ENCODE measurements at places on chromosomes 6 and 20.
A peak's percentile ranks its signal among the peaks of the same experiment; 100 is the strongest.

GRCh38 chr20:14197097-14197496 is 140.3 kb downstream of the FLRT3 start:
- DNase-seq, result no peak

- DNase-seq, result no peak
Measured at GRCh38 chr6:136550045-136550329, 235 bp downstream of the MAP7 start.

- peak; percentile 47 for DNase-seq
Measured at GRCh38 chr20:31474097-31474436, 860 bp downstream of the DEFB124 start.

- DNase-seq, result no peak
Measured at GRCh38 chr6:29723666-29724588, 693 bp downstream of the HLA-F start.

- DNase-seq, result no peak
Measured at GRCh38 chr6:78397499-78397898, 469.9 kb upstream of the IRAK1BP1 start.

DNA sequence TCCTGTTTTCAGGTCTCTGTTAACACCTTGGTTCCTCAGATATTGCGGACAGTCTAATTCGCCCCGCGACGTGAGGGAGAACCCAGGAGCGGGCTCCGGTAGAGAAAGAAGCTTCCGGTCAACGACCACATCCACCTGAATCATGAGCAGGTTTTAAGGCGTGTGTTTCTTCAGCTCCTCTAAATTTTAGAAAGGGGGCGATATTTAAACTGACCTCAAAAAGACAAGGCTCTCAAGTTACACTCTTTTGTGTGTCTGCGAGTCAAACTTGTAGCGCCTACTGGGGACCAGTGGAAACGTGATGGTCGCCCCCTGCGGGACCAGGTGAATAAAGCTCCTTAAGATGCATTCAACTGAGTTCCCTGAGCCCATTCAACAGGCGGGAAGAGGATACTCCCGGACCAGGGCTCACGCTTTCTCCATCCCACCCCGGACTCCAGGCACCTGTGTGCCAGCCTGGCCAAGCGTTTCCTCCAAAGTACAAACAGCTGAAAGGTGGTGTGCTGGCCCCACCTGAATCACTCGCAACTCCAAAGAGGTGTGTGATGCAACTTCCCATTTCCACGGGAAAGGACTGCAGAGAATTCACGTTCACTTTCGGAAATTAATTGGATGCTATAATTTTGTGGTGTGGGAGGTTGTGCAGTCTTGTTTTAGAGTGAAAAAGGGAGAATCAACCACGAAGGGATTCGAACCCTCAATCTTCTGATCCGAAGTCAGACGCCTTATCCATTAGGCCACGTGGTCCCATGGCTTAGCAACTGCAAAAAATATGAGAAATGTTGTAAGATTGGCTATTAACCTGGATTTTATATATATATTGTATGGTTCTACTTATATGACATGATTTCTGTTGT is 17.0 kb downstream of the GPX5 start:
- peak; percentile 88 for DNase-seq

- DNase-seq, result no peak
Measured at GRCh38 chr20:47544240-47544639, 42.6 kb downstream of the NCOA3 start.

- no peak for DNase-seq
Measured at GRCh38 chr20:45459606-45460005, 9.9 kb upstream of the WFDC2 start.

DNA sequence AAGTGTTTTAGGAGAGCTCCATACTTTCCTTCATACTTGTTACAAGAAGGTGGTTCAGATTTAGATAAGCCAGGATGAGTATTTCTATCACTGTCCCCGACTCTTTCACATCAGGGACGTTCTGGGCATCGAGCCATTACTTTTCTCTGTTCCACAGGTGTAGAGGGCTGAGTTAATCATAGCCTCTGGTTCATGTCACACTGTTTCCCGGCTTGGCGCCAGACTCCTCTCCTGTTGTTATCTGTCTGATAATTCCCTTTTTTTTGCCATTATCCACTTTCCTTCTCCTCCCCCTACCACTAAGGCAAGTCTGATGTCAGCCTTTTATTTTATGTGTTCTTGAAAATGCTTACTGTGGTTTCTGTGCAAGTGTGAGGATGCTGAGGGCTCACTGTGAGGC is 593.4 kb downstream of the UTRN start:
- no peak for DNase-seq

DNA sequence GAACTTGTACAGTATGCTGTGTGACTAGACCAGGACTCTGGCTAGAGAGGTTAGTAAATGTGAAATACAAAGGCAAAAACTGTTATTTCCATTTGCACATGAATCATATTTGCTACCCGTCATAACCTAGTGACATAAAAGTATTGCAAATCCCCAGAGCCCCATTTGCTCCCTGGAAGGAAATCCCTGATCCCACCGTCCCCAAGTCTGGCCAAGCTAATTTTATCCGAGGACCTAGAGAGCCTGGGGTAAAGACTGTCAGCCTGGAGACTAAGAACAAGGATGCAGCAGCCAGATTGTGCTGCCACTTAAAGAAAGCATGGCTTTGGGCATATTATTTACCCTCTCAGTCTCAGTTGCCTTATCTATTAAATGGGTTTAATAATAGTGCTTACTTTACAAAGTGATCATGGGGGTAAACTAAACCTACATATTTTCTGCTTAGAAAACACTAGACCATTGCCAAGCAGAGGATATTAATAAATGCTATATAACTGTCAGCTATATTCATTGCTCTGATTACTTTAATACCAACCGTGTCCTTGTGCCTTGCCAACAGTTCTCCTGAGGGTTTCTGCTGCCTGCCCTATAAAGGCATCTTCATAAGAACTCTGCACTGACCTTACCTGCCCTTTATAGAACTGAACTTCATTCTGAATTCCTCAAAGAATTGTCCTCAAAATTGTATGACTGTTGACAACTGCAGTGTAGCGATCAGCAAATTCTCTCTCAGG is 16.9 kb upstream of the TNFAIP3 start:
- no peak for DNase-seq

DNA sequence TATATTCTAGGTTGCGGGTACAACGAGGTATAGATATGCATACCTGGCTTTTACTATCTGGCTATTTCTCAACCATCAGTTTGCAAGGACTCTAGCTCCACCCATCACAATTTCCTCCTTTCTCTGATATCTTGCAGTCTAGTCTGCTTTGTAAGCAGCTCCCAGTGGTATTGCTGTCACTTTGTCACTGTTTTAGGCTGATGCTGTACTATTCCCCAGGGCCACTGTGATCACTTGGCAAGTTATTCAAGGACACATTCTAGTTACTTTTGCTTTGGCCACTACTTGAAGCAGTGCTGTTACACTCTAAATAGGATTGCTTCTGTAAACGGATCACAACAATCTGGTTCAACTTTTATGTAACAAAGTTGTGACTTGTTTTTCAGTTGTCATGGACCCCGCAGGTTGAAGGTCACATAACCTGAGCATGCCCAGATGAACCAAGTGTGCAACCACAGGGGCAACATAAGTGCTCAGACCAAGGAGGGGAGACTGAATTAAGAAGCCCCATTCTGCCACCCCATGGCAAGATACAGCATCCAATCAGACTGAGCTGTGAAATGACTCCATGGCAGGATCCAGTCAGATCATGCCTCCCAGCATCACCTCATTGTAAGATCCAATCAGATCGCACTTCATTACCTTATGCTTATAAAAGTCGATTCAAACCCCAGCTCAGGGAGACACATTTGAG is 588.4 kb upstream of the CITED2 start:
- DNase-seq, result peak; percentile 24

DNA sequence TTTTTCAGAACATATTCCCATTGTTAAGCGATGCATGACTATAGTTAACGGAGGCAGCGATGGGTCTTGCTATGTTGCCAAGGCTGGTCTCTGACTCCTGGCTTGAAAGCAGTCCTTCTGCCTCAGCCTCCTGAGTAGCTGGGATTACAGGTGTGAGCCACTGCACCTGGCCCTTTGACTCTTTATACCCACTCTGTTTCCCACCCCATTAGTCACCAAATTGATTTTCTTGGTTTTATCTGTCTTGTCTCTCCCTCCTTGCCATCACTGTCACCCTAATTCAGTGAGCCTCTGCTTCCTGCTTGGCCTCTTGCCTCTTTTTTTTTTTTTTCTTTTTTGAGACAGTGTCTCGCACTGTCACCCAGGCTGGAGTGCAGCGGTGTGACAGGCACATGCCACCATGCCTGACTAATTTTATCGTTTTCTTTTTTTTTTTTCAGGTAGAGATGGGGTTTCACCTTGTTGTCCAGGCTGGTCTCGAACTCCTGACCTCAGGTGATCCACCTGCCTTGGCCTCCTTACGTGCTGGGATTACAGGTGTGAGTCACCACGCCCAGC is 31.3 kb downstream of the ZFAND3 start:
- no peak for DNase-seq

GRCh38 chr6:160139420-160139851 is 17.8 kb downstream of the SLC22A1 start:
- no peak for DNase-seq

- no peak for DNase-seq
Measured at GRCh38 chr6:112343977-112344376, 3.2 kb upstream of the RFPL4B start.

GRCh38 chr6:75230484-75231325 is 12.9 kb downstream of the COX7A2 start:
- no peak for DNase-seq

- no peak for DNase-seq
Measured at GRCh38 chr6:153045271-153045670, 42.8 kb upstream of the MTRF1L start.

DNA sequence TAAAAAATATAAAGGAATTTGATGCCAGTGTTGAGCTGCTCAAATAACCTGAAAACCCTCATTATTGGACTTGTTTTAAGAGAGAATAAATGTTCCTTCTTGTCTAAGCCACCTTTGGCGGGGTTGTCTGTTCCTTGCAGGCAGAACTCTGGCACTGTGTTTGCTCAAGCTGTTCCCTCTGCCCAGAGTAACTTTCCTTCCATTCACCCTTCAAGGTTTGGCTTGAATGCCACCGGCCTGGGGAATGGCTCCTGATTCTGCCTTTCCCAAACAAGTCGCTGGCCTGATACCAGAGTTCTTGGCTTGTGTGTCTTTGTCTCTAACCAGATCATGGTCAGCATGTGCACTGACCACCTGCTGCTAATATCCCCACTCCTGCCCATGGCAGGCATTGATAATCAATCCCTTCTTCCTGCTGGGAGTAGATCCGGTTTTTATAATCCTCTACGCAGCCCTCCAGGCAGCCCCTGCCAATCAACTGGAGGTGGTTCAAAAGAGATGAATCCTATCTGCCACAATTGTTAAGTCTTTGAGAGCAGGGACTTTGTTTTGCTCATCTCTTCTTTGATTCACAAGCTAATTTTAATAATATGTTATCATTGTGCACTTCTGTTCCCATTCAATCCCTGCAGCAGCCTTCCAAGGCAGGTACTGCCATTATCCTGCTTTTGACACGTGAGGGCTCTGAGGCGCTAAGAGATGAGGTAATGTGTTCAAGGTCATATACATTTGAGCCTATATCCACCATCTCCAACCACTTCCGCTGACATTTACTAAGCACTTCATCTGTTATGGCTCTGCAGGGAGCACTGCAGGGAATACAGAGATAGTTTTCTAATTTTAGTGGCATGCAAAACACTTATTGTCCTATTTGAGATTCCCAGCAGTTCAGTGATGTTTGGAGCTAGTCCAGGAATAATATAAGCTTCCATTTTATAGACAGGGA is 3.1 kb upstream of the CCM2L start:
- DNase-seq, result no peak

- DNase-seq, result peak; percentile 82
Measured at GRCh38 chr6:72624557-72625160, 2.8 kb downstream of the KCNQ5 start.

- DNase-seq, result no peak
Measured at GRCh38 chr6:39520411-39520810, 197.9 kb upstream of the KCNK16 start.

Measured in NAMALWA (cell line).